ENCODE measurements at places on chromosomes 16 and 17.

GRCh38 chr16:30996985-30997724, 12.1 kb downstream of the HSD3B7 start:
- DNase-seq: peak; percentile 82

DNA sequence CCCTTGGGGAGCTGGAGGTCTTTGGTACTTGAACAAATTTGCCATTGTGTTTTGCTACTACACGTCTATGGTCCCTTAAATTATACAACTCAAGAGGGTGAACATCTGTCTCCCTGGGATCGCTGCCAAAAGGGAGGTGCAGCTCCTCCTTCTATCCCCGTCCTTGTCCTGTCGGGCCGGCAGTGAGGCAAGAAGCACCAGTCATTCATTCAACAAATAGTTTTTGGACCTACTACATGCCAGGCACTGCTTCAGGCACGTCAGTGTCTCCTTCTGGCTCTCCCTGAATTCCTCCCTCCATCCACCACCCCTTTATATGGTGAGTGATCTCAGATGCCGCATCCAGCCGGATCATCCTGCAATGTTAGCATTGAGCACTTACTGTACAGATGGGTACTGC, 2.2 kb upstream of the RPL38 start:
- DNase-seq: no peak

DNA sequence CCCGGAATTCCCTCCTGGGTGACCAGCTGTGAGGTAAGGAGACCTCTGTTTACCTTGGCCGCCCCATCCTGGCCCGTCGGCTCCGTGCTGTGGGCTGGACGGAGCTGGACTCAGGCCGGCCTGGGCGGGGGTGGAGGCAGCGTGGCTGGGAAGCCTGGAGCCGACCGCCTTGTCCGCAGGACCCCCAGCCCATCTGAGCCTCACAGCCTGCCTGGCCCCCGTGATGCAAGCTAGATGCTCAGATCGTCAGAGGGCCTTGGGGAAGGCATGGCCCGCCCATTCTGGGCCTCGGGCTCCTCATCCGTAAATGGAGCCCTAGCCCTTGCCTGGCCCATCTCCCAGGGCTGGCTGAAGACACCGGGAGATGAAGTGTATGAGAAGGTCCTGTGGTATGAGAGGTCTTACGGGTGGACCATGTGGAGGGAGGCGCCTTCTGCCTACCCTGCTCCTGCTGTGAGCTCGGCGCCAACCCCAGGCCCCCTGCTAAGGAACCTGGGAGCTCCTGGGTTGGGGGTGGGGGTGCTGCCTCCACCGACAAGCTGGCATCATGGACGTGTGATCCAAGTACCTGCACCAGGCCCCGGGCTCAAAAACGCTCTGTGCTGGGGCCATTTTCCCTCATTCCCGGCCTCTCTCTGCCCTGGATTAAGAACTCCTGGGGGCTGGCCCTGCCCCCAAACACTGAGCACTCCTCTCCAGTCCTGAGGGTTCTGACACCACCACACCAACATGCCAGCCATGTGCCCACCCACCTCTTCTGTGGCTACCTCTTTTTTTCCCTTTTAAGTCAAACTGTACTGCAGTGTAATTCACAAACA, 5.4 kb upstream of the P2RX1 start:
- no peak for DNase-seq

DNA sequence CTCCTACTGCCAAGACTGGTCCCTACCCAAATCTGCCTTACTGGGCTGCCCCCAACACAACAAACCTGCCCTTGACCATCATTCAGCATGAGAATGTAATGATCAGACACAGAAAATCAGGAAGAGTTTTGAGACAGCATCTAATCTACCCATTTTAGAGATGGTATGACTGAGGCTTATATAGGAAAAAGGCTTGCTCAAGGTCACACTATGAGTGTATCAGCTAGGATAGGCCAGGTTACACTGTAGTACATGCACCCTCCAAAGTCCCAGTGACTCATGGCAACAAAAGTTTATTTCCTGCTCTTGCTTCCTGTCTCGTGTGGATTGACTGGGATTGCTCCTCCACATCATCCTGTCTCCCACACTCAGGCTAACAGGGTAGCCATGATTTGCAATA, 27.9 kb downstream of the NLRC5 start:
- DNase-seq: no peak
